ENCODE measurements at places on chromosomes 4 and X.
A peak's percentile ranks its signal among the peaks of the same experiment; 100 is the strongest.

- DNase-seq: no peak
Observed at GRCh38 chr4:126375462-126376054, 1060.8 kb downstream of the FAT4 start.

DNA sequence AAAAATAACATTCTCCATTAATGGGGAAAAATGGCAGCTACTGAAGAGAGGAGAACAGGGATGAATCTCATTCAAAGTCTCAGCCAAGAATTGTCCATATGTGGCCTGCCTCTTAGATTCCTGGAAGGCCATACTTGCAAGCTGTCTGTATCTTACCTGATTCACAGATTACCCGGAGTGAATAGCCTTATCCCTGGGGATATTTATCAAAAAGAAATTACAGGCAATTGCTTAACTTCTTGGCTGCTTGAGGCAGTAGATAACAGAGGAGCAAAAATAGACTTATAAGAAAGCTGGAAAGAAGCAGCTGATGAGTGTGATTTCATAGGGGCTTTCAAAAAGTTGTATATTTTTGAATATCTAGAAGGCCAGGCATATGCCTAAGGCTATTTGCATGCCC, 68.8 kb upstream of the PPP1R2C start:
- DNase-seq: no peak

GRCh38 chrX:133229361-133229760, 11.2 kb upstream of the TFDP3 start:
- DNase-seq: no peak

DNA sequence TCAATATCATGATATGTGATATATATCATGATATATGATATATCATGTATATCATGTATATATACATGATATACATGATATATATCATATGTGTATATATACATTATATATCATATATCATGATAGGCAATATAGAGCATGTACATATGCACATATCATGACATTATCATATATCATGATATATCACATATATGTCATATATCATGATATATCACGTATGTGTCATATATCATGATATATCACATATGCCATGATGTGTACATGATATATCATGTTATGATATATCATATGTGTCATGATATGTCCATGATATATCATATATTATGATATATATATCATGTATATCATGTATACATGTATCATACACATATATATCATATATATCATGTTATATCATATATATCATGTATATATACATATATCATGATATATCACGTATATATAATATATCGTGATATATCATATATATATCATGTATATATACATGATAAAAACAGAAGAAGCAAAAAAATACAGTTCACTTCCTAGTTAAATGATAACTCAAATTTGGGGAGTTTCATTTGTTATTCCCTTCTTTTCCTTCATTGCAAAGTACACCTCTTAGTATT, 670.1 kb upstream of the EPHA5 start:
- no peak for DNase-seq

- no peak for DNase-seq
Observed at GRCh38 chr4:37847311-37847884, 20.9 kb downstream of the PGM2 start.

- DNase-seq: no peak
Observed at GRCh38 chr4:44522761-44523445, 74.3 kb upstream of the KCTD8 start.

DNA sequence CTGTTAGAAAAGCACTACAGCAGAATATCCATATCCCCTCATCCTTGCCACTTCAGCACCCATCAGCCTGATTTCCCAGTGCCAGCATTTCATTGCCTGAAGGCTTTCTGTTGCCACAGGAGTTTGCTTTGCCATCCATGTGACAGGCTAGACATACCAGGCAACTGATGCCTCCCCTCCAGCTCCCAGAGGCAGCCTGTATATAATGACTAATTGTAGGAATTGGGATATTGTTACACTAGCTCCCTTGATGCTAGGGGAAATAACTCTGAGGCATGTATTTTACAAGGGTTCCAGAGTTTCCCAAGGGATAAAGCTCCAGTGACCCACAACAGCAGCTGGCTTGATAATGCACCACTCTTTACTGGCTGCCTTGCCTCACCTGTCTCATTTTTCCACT, 608.0 kb upstream of the FTHL17 start:
- no peak for DNase-seq

DNA sequence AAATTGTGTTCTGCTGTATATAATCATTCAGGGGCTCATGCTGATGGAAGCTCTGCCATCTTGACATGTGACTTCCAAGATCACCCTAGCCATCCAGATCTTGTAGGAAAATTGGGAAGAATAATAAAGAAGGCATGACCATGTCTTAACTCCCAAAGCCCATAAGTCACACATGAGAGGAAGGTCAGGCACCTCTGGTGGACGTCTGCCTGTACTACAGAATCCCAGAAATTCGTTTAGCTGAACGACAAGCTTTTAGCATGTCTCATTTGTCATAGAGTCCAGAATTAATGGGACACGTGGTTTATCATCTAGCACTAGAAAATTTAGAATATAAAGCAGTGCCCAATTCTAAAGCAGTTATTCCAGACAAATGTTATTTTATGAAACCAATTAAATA, 212.7 kb downstream of the CENPC start:
- DNase-seq: no peak

DNA sequence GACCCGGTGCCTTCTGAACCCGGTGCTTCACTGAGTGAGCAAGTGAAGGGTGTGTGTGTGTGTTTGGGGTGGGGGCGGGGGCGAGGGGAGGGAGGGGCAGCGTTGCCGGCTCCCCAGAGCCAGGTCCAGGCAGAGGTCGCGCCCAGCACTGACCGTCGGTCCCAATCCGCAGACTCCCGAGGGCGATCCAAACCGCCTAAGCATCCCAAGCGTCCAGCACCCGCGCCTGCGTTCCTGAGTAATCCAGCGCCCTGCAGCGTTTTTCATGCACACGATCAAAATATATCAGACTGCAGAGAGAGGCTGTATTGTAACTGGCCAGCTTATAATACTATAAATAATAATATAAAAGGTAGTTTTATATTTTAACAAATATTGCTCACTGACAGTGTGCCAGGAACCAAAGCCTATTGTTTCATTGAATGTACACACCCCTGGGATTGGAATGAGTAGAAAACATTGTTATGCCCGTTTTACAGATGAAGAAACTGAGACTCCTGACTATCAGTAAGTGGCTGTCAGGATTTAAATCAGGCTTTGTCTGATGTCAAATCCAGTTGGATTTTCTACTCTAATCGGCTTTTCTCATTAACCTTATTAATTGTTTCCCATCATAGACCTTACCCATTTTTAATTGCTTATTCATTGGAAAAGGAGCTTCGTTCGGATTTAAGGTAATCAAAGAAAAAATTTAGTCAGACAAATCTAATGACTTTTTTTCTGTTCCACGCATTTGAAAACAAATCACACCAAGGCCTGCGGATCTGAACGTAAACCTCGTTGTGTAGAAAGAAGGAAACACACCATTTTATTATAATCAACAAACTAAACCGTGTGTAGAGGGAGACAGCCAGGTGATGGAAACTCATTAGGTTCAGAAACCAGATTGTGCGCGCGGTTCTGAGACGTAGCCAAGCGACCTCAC, 4.0 kb upstream of the NKX3-2 start:
- no peak for DNase-seq

DNA sequence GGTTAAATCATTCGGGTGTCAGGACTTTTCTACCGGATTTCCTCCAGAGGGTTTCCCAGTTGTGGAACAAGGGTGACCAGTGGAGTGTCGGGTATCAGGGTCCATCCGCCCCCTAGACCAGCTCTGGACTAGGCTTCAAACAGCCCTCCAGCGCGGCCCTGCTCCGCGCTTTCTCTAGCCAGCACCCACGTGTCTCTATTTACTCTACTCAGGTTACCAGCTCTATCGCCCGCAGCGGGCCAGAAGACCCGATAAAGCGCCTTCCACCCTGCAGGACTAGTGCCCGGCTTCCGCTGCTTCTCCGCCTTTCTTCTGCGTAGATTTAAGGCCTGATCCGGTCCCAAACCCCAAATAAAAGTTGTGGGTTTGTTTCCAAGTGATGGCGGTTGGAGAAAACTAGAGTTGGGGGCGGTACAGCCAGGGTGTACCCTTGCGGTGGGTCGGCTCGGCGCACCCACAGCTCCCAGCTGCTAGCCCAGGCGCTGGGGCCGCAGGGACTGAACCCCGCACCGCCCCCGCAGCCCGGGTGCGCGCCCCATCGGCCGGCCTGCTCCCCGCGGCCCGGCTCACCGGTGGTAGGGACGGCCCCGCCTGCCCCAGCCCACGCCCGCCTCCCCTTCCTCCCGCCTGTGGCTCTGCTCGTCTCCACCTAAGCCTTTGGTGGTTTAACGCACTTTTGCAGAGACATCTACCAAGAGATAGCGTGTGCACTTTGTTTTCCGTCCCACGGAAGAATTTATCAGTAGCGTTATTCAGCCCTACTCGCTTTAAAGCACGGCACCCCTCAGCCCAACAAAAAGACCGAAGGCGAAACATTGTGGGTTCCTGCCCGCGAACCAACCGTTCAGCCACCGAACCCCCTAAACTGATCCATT, 2.1 kb downstream of the LEF1 start:
- DNase-seq: peak; percentile 74
